ENCODE measurements at places on chromosomes 1 and 21. TPM values are rescaled to one million over a fixed set of nuclear protein-coding genes. Genes with fewer than 3 reads are reported as not detected.

Gene APOBEC4
- not detected for total RNA-seq

Gene CAPN9
- total RNA-seq = not detected

Gene FAM167B
- total RNA-seq = 0.50 TPM

Gene OPRD1
- not detected for total RNA-seq

Gene SPRR1A
- not detected for total RNA-seq

Gene TRIM33
- 30.6 TPM for total RNA-seq

Gene NUDC
- 27.2 TPM for total RNA-seq

Measured in uterine smooth muscle cell (primary cell).